Hematopoietic multipotent progenitor cell treated with erythropoietin and hydrocortisone succinate and interleukin-3 and kit ligand, for 17 days (in vitro differentiated cells): ENCODE measurements at places on chromosomes 6 and 20.

GRCh38 chr6:4413073-4413472 is 277.7 kb upstream of the ECI2 start:
- DNase-seq, result no peak

- DNase-seq, result no peak
Observed at GRCh38 chr6:28771401-28772267, 152.2 kb downstream of the TRIM27 start.

GRCh38 chr6:32047855-32048766 is 9.9 kb downstream of the CYP21A2 start:
- peak; percentile 64 for DNase-seq

GRCh38 chr20:47160240-47160639 is 196.3 kb downstream of the ZMYND8 start:
- no peak for DNase-seq

- DNase-seq, result no peak
Observed at GRCh38 chr6:54194067-54194466, 82.8 kb downstream of the MLIP start.

DNA sequence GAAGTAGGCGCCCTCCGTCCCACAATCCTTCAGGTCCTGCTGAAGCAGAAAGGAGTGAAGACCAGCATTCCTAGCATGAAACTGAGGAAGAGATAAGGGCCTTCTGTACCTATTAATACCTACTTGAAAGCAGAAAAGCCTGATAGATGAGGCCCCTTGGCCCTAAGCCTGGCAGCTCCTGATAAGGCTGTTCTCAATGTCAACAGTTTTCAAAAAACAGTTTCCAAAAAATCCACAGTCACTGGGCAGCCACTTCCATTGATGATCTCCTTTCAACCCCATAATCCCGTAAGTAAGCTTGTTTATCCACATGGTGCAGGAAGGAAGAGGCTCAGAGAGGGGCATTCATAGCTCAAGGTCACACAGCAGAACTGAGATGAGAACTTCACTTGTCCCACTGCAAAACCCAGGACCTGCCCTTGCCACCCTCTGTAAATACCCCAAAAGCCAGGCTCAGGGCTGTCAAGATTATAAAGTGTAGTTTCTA is 2.8 kb upstream of the E2F1 start:
- DNase-seq, result peak; percentile 81

- no peak for DNase-seq
Observed at GRCh38 chr20:8624046-8624445, 444.8 kb upstream of the PLCB4 start.

- no peak for DNase-seq
Observed at GRCh38 chr6:119653329-119653728, 303.8 kb upstream of the MAN1A1 start.

GRCh38 chr20:58023781-58024180 is 204.7 kb downstream of the ANKRD60 start:
- DNase-seq, result no peak

DNA sequence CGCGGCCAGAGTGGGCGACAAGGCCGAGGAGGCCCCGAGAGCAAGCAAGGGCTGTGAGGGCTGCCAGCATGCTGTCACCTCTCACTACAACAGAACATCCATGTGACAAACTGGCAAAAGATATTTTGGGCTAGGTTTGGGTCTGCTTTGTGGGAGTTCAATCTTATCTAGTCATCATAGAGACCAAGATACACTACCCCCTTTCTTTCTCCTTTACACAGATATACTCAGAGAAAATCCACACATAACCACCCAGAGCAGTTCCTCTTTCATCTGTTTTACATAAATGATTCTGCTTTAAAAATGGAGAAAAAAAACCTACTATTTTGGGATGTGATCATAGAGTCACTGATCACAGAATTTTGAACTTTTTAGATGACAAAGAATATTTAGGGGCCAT is 16.8 kb downstream of the SOX4 start:
- no peak for DNase-seq
